HuH-7.5 (cell line): ENCODE measurements at places on chromosomes 1 and 21.

- no peak for DNase-seq
Observed at GRCh38 chr1:198837278-198838021, 198.6 kb downstream of the PTPRC start.

DNA sequence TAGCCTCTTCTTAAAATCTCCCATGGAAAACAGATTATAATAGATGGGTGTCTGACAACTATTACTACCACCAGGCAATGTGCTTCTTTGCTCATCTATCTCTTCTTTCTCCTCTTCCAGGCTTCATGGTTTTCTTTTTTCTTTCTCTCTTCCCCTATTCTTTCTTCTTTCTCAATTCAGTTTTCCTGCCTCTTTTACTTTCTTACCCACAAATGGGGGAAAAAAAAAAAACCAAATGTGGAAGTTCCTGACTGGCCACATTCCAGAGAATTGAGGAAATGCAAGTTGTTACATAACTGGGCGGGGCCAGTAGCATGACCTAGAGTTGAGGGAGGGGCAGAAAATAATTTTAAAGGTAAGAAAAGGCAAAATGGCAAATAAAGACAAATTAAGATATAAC is 10.9 kb upstream of the SMG7 start:
- no peak for DNase-seq

GRCh38 chr1:175363031-175363430 is 170.5 kb upstream of the KIAA0040 start:
- DNase-seq = no peak

- no peak for DNase-seq
Observed at GRCh38 chr1:229058111-229058561, 212.8 kb upstream of the RAB4A start.

DNA sequence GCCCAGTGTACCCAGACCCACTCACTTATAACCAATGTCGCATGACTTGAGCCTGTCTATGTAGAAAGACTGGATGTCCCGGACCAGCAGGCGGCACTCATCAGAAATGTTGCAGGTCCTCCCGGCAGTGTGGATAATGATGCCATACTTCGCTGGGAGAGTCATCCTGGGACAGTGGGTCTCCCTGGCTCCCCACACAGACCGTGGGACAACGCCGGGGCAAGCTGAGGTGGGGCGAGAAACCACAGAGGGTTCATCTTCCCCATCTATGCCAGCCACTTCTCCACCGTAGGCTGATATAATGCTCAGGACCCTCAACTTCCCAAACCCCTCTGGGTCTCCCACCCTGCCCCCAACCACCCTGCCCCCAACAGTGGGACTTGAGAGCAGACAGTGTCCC is 8.3 kb downstream of the PGLYRP4 start:
- DNase-seq = no peak

DNA sequence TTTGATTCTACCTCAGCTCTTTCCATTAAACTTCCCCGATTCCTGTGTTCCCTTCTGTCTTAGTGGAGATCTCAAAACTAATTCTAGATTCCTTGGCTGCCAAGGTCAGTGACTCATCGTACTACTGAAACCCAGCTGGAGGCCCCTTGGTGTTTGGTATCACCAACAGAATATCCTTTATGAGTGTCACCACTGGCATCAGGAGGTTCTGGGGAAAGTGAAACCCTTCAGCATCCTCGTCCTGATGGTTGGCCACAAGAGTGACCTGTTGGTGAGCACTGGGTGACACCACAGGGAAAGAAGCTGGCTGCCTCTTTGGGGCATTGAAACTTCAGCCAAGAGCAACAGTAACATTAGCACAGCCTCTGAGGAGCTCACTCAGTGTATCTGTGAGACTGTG is 9.6 kb downstream of the RAB42 start:
- no peak for DNase-seq

DNA sequence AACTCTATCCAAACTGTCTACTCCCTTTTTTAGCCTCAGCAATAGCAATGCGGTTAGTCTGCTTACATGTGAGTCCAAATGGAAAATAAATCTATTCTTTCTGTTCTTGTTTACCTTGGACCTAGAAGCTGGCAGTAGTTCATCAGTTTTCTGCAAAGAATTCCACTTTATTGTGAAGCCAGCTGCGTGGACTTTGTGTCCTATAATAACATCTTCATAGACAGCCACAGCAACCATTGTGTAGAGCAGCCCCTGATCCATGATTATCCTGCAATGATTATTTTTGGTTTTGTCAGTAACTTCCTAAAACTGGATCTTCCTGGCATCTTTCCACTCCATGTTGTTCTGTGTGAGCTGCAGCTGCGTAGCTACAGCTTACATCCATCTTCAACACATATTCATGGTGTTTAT is 408.7 kb downstream of the NUF2 start:
- DNase-seq = no peak

GRCh38 chr1:31937300-31938183 is 626 bp downstream of the PTP4A2 start:
- DNase-seq = peak; percentile 52

DNA sequence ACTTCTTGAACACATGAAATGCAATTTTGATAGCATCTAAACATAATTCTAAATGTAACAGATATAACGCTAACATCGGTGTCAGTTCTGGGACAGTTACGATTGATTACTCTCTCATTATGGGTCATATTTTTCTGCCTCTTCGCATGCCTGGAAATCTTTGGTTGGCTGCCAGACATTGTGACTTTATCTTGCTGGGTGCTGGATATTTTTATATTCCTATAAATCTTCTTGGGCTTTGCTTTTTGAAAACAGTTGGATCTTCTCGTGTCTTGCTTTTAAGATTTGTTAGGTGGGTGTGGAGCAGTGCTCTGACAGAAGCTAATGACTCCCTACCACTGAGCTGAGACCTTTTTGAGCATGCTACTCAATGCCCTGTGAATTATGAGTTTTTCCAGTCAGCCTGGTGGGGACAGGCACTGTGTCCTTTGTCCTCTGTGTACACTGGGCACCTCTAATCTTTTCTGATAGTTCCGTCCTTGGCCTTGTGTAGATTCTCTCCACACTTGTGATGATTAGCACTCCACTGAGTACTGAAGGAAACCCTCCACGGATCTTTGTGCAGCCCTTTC is 28.0 kb upstream of the EDARADD start:
- DNase-seq = no peak

GRCh38 chr1:59266180-59266926 is 30.5 kb upstream of the FGGY start:
- DNase-seq = no peak

- no peak for DNase-seq
Observed at GRCh38 chr21:42500736-42501135, 4.7 kb upstream of the RSPH1 start.

DNA sequence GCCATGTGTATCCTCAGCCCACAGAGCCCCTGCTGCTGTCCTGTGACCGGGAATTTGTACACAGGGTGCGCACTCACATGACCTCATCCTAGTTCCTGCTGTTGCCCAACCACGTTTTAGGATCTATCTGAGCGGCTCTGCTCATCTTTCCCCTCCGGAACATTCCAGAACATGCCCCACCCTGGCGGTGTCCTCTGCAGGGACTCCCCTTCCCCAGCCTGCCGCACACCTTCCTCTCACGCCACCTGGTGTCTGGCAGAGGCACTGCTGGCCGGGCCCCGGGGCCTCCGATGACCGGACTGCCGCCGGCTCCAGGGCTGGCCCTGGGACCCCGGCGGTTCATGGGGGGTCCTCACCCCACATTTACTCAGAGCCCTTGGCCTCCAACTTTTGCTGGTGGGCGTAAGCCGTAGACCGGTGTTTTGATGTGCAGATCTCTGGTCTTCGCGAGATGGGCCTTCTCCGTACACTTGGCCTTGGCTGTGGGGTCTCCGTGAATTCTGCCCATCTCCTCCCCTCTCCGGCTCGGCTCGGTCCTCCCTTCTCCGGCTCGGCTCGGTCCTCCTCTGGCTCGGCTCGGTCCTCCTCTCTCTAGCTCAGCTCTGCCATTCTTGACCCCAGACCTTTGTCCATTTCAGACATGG is 29.5 kb downstream of the ARHGEF16 start:
- DNase-seq = peak; percentile 85

- DNase-seq = no peak
Observed at GRCh38 chr1:175830500-175830899, 87.1 kb upstream of the TNR start.

- DNase-seq = no peak
Observed at GRCh38 chr1:93616221-93616995, 65.2 kb downstream of the BCAR3 start.

GRCh38 chr1:181180407-181181031 is 92.0 kb downstream of the IER5 start:
- DNase-seq = no peak

DNA sequence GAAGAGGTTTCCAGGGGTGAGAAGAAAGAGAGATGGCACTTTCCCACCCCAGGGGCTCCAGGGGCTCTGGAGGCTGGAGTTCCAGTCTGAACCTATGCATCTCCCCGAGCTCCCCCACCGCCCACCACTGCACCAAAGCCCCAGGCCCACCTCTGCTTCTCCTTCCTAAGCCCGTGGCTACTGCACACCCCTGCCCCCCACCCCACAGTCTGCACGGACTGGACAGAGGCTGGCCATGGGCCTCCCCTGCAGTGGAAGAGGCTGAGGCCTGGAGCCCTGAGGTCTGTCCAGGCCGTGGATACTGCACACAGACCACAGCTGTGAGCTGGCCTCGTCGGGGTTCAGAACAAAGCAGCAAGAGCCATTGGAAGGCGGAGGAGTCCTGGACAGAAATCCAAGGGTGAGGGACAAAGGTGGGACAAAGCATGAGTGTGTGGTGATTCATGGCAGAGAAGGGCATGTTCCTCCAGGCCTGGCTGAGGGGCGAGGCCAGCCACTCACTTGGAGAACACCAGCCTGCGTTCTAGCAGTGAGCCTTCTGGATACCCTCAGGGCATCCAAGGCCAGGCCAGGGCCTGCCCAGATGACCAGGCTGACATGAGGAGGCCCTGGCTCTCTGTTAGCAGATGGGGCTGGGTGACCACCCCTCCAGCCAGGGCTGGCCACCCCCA is 244.8 kb upstream of the VAMP3 start:
- DNase-seq = no peak

DNA sequence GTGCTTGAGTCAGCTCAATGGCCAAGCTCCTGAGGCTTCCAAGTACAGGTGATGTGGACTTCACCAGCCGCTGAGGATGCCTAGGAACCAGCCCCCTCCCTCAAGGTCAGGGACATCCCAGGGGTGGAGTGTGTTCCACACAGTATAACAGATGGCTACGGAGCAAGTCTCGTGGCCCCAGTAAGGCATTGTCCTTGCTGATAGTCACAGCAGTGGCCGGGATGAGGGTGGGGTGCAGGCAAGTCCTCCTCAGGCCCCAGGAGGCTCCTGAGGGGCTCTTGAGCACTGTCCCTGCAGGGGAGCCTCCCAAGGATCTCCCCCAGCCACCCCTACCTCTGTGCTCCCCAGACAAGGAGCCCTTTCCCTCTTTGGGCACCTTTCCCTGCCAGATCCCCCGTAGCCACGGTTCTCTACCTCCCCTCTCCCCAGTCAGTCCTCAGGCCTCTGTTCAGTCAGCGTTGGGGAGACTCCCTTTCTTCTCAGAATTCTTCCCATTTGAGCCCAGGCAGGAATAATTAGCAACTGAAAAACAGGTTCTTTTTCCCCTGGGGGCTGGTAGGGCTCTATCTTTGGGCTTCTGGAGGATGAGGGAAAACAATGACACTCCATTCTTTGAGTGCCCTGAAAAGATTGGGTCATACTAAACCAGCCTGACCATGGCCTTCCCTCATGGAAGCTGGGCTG is 7.1 kb upstream of the THEM5 start:
- no peak for DNase-seq

- DNase-seq = no peak
Observed at GRCh38 chr1:118099686-118100085, 85.3 kb downstream of the SPAG17 start.

GRCh38 chr21:41631564-41632461 is 123.9 kb upstream of the TMPRSS2 start:
- DNase-seq = no peak

DNA sequence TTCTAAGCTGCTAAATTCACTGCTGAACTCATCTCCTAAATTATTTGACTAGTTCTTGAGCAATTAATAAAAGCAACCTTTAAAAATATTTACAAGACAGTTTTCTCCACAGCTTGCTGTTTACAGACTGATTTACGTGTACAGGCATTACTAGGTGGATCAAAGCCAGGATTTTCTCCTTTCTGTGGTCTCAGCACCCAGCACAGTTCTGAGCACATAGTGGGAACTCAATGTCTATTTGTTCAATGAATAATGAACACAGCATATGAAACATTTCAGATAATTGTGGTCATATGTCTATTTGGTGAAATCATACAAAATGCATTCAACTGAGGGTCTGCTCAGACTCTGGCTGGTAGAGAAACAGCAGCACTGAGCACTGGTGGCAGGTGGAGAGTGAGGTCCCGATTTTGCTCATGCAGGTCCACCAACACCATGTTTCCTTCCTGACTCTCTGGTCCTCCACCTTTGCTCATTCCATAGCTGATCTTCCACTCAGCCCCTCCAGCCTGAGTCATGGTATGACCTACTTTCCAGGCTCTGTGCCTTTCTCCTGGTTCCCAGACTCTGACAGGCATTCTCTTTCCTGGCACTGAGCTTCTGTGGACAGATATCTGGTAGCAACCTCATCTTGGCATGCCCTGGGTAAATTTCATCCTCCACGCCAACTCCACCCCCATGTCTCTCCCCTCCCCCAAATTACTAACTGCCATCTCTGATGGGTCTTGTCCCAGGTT is 311.3 kb downstream of the TGFB2 start:
- DNase-seq = no peak

DNA sequence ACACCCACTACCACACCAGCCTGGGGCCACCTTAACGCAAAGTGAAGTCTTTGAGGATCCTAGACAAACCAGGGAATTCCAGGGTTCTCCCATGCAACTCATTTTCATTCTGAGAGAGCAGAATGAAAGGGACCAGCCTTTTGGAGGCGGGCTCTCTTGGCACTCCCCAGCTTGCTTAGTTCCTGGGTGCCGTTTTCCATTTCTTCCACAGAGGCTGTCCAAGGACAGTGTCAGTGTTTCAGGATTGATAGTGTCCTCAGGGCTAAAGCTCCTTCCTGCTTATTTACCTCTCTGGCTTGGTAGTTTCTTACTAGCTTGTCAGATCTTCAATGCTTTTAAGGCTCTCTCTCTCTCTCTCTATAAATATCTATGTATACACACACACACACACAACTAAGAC is 30.1 kb upstream of the GNG4 start:
- DNase-seq = no peak

DNA sequence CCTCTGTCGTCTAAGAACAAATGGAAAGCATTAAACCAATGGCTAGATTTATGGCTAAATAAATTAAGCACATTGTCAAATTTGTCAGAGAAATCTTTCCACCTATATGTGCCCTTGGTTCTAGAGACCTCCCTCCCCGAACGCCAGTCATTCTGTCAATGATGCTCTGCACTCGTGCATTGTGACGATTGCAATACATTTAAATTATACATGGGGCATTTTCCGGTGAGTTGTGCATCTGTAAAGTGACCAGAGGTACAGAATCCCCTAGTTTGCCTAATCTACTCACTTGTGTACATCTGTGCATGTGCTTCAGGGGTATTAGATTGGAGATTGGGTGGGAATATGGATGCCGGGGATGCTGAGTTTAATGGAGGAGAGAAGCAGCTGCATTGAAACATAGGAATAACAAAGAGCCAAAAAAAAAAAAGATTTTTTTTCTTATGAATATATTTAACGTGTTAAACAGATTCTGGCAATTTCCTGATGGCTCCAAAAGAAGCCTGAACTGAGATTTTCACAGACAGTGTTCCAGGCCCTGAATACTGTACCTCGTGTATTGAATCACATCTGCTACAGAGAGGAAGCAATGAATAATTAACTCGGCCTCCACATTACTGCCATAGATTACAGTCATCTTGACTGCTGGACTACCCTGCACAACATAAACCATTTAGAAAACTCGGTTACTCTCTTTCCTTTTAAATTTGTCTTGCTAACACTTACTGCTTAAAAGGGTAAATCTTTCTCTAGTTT is 149.0 kb upstream of the C1orf87 start:
- no peak for DNase-seq
